ENCODE measurements at places on chromosomes 1 and 21.
A peak's percentile ranks its signal among the peaks of the same experiment; 100 is the strongest.

GRCh38 chr1:209875515-209875914 is 47.7 kb downstream of the UTP25 start:
- no peak for DNase-seq

GRCh38 chr1:116001739-116002487 is 25.6 kb downstream of the SLC22A15 start:
- DNase-seq: no peak

- DNase-seq: no peak
These were observed 7.1 kb upstream of the ZNF697 start for GRCh38 chr1:119655154-119655553.

DNA sequence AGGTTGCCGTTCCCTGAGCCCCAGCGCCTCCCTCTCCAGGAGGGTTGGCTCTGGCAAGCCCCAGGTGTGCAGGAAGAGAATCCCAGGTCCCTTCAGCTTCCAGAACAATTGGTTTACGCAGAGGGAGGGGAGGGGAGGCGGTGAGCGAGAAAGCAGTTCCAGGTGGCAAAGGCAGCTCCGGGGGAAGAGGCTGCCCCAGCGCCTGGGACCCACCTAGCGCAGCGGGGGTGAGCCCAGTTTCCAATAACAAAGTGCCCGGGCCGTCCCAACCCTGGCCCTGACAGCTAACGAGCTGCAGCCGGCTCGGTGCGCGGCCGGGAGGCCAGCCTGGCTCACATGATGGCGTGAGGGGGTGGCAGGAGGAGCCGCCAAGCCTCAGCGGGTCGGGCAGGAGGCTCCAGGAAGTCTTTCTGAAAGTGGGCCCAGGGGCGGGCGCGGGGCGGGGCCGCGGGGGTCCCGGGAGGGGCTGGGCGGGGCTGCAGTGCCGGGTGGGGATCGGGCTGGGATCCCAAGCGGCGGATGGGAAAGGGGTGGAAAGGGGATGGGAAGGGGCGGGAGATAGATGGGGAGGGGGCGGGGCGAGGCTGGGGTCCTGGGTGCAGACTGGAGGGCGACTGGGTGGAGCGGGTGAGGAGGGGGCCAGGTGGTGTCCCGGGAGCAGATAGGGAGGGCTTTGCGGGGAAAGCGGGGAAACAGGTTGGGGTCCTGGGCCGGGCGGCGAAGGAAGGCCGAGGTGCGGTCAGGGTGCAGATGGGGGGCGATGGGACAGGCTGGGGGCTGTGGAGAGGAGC is 22.8 kb downstream of the DHRS3 start:
- peak; percentile 13 for DNase-seq

GRCh38 chr1:184187097-184187496 is 135.6 kb downstream of the TSEN15 start:
- DNase-seq: no peak

DNA sequence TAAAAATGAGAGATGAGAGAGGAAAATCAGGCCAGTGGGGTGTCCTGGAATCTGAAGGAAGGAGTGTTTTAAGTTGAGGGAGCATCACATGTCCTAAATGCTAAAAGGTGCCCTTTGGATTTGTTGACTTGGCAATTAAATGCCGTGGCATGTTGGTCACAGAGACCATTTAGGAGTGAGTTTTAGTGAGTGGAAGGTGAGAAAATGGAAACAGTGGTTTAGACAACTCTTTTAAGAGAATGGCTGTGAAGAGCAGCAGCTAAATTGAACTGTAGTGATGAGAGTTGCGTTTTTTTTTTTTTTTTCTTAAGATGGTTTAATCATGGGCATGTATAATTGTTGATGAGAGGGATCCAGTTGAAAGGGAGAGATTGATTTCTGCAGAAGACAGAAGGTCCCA is 95.0 kb downstream of the S1PR1 start:
- no peak for DNase-seq

- DNase-seq: no peak
These were observed 98.7 kb downstream of the NCAM2 start for GRCh38 chr21:21096956-21097355.

DNA sequence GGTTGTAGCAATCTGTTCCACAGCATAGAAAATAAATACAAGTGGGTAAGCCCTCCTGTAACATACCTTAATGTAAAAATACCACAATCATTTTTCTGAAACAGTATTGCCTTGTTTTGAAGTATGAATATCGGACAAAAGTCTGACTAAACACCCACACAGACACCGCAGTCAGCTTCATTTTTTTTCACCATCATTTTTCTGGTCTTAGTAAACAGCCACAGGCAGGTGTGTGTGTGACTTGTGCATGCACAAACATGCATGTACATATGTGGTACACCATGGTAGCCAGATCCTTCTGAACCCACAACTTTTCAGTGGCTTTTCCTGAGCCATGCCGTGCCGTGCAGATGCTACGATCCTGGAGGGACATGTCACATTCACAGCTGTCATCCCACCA is 261.7 kb downstream of the PCP4 start:
- DNase-seq: no peak

DNA sequence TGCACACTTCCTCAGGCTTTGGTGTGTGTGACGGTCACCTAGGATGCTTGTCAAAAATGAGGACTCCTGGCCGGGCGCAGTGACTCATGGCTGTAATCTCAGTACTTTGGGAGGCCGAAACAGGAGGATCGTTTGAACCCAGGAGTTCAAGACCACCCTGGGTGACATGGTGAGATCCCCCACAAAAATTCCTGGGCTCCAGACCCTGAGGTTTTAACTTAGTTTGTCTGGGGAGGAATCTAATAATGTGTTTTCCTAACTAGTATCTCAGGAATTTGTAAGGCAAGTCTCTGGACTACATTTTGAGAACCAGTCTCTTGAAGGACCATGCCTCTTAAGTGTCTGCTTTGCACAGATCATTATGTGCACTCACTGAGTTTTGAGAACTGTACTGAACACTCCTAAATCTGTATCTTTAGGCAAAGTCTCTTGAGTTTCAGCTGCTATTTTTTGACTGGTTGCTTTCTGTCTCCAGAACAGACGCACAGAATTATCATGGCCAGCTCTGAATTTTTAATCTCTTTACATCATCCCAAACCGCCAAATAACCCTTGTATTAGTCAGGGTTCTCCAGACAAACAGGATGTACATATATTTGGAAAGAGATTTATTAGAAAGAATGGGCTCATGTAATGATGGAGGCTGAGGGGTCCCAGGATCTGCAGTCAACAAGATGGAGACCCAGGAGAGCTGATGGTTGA is 45.5 kb upstream of the VANGL1 start:
- no peak for DNase-seq

DNA sequence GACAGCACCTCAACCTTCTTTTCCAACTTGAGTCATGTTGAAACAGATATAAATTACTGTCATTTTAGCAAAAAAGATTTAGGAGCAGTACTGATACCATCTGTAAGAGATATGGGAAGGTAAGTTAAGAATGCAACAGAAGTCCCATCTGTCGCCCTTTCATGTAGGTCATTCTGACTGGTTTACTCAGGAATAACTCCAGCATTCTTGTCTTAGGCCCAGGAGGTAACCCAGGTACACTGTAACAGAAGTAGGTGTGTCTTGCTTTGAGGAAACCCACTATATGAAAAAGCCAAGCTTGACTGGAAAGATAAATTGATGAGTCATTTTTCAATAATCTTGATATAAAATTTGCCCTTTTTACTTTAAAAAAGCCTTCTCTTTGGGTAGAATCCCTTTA is 35.4 kb downstream of the PGM1 start:
- no peak for DNase-seq

- no peak for DNase-seq
These were observed 32.6 kb downstream of the CFAP74 start for GRCh38 chr1:1971017-1971416.

GRCh38 chr1:11072216-11072917 is 12.5 kb upstream of the SRM start:
- no peak for DNase-seq

DNA sequence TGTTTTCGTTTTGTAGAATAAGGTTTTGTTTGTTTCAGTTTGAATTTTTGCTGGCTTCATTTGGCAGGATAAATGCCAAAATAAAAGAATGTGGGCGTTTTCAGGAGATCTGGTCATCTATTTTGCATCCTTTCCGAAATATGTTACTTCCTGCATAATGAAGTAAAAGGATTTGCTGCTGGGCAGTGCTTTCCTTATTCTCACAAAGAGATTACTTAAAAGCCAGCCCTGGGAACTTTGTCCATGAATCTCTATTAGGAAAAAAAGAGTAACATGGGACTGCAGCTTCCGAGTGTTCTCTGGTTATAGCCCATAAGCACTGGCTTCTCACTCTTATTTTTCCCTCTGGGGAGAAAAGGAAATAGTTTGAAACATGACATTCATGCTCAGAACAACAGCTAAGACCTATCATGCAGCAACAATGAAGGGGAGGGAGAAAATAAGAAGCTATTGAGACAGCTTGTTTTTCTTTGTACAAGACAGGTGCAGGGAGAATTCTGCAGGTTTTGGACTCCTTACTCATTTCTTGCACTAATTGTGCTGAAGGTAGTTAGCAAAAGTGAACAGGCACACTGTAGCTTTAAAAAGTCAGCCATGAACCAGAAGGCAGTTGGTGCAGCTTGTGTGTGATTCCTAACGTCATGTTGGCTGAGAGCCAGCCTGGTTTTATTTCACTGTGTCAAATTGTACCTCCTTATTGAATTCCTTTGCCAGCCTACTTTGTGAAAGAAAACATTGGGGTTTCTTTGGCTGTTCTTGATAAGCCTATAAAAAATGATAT is at the start of gene SAMD13:
TSS of gene SAMD13 (plus strand) at position 705 of the 781 bp plus-strand sequence. CDS start 1,527 bp downstream, outside the sequence.
- DNase-seq: peak; percentile 10

GRCh38 chr1:153180556-153180955 is 22.7 kb upstream of the LELP1 start:
- DNase-seq: no peak

DNA sequence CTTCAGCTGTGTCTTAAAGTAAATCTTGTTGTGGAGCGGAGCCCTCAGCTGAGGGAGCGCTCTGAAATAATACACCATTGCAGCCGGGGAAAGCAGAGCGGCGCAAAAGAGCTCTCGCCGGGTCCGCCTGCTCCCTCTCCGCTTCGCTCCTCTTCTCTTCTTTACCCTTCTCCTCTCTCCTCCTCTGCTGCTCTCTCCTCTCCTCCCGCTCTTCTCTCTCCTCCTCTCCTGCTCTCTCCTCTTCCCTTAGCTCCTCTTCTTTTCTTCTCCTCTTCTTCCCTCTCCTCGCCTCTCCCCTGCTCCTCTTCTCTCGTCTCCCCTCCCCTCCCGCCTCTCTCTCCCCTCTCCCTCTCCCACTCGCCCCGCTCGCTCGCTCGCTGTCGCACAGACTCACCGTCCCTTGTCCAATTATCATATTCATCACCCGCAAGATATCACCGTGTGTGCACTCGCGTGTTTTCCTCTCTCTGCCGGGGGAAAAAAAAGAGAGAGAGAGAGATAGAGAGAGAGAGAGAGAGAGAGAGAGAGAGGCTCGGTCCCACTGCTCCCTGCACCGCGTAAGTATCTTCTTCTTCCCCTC is at the start of gene PROX1:
TSS of gene PROX1 (plus strand) at position 47 of the 580 bp plus-strand sequence. CDS start 8,563 bp downstream, outside the sequence.
- DNase-seq: no peak

DNA sequence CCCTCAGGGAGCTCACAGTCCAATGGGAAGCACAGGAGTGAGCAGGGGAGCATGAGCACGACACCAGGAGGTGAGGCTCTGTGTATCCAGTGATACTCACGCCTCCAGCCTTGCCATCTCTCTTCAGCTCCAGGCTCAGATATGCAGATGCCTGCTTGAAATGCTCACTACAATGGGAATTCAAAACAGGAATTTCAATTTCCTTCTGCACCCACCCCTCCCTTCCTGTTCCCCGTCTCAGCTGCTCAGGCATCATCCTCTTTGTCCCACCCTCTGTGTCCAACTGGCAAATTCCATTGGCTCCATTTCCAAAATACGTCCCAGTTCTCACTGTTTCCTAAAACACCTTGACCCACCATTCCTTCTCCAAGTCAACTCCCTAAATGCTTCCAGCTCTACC is 58.9 kb downstream of the FBXO2 start:
- no peak for DNase-seq

- no peak for DNase-seq
These were observed 14.9 kb downstream of the TMEM51 start for GRCh38 chr1:15168479-15168878.

GRCh38 chr1:228940926-228941325 is 205.6 kb downstream of the RHOU start:
- no peak for DNase-seq

DNA sequence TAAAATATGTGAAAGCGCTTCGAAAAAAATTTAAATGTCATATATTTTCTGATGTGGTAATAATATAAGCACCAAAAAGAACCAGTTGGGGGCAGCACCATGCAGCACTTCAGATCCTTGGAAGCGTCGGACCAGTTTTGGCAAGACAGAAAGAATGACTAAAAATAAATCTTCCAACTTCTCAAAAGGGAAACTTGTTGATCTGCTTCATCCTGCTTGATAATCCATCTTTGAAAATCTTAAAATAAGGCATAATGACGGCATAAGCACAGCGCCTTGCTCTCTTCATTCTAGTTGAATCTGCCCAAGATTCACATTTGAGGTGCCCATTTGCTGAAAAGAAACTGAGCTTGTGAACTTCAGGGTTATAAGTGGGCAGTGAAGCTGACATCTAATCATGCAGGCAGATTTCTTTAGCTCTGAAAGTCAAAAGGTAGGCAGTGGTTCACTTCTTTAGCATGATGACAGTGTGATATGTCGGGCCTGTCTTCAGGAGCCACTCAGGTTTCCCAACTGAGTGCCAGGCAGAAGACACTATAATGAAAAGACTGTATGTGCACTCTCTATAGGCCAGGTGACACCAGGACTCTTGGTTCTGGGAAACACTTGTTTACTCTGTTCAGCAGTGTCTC is 19.8 kb upstream of the MUTYH start:
- peak; percentile 14 for DNase-seq

- DNase-seq: peak; percentile 39
These were observed 4.8 kb upstream of the IFNLR1 start for GRCh38 chr1:24191860-24192259.

GRCh38 chr1:151918819-151919610 is 9.7 kb upstream of the THEM4 start:
- DNase-seq: no peak

- DNase-seq: no peak
These were observed 68.2 kb upstream of the SELENON start for GRCh38 chr1:25731626-25732370.

DNA sequence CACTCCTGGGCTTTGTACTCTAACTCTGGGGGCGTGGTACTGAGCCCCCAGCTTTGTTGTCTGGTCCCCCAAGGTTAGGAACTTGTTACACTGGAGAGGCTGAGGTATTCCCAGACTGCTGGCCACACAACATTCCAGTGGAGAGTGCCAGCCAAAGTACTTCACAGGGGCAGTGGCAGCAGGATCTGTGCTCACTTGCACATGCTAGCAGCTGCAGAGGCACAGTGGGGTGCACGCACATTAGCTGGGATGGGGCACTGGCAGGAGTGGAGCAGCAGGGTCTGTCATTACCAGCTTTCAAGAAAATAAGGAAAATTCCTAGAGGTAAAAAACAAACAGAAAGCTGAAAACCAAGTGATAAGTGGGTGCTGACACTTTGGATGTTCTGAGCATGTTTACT is 31.0 kb downstream of the ZNF691 start:
- DNase-seq: no peak

All from stimulated activated naive CD4-positive, alpha-beta T cell treated with Interleukin-2 at 50 U/mL for 16 hours (primary cell).